ENCODE measurements at places on chromosomes 7 and 10. TPM values are rescaled to one million over a fixed set of nuclear protein-coding genes. Genes with fewer than 3 reads are reported as not detected.

The TUBB8 gene
- not detected for total RNA-seq

GRCh38 chr10:36116731-36117130 is 474.6 kb upstream of the FZD8 start:
- no peaks in the 10 kb centered on the region for H3K36me3 ChIP-seq
- DNase-seq = no peak
- no peak overlapping the region for H3K27ac ChIP-seq
- H3K27me3 ChIP-seq = peaks cover 7% of the 10 kb centered on the region
- no peak overlapping the region for H3K4me3 ChIP-seq

GRCh38 chr10:31754803-31755624 is 173.6 kb downstream of the ARHGAP12 start:
- peak; percentile 30 for DNase-seq
- H3K27ac ChIP-seq = peak overlapping the region; percentile 42
- peaks cover 38% of the 10 kb centered on the region for H3K4me1 ChIP-seq
- no peaks in the 10 kb centered on the region for H3K27me3 ChIP-seq

DNA sequence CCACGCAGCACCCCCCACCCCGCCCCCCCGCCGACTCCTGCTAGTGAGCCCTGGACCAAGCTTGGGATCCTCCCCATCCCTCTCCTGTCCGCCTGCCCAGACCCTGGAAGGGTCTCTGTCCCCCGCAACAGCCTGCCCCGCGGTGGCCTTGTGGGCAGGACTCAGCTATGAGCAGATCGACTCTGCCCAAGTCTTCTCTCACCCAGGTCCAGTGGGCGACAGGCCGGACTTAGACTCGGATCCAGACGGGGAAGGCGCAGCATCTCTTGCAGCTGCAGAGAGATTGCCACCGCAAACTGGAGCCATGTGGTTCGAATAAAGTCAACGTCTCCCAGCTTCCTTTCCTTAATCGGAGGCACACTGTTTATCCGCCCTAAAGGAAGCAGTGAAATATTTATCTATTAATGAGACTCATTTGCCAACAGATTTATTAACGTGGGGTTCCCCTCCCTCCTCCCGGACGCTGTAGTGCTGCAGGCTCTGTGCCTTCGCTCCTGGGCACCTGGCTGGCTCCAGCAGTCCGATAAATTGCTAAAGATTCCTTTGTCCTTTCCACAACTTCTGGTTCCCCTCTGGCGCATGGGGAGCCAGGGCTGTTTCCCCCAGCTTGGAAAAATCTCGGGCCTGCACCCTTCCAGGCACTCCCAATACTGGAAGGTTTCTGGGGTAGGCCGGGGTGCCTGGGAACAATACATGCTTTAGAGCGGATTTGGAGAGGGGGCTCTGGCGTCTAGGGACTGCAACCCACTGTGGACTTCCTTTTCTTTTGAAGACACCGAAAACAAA is 634 bp upstream of the HOXA7 start:
- peaks cover 30% of the 10 kb centered on the region for H3K4me1 ChIP-seq
- no peak for DNase-seq
- H3K4me3 ChIP-seq = peak overlapping the region; percentile 91
- H3K27me3 ChIP-seq = peaks cover 11% of the 10 kb centered on the region
- H3K36me3 ChIP-seq = peaks cover 7% of the 10 kb centered on the region
- H3K27ac ChIP-seq = no peak overlapping the region

DNA sequence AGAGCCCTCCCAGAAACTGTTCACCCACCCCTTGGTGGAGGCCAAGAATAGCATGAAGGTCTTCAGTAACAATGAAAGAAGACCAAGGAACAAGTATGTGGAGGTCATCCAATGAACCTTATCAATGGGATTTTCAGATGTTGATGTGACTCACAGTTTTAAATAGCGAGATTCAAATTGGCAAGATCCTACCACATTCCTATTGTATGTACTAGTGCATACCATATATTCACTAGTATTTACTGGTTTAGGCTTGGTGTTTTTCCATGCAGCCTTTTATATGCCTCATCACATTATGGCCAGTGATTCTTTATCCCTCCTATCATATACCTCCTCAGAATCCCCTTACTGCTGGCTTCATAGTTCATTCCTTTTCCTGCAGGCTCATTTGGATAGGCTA is 54.4 kb downstream of the ITGB8 start:
- no peak overlapping the region for H3K4me3 ChIP-seq
- no peaks in the 10 kb centered on the region for H3K4me1 ChIP-seq
- no peak overlapping the region for H3K27ac ChIP-seq
- peak; percentile 8 for DNase-seq
